ENCODE measurements at places on chromosomes 2 and 18.
A peak's percentile ranks its signal among the peaks of the same experiment; 100 is the strongest.

DNA sequence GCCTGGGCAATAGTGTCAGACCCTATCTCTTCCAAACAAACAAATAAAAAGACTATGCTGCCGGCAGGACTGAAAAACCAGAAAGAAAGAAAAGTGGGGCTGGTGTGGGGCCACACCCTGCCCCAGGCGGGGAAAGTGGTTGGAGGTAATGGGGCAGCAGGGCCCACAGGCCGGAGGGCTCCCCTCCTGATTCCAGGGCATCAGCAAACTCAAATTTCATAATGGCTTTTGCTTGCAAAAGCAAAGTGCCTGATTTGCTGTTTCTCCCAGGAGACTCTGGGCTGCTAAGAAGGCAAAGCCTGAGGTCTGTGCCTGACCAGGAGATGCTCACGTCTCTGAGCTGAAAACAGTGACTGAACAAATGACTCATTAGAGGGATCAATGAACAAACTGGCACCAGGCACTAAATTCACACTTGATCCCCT is 121.9 kb downstream of the HDAC4 start:
- DNase-seq: no peak

DNA sequence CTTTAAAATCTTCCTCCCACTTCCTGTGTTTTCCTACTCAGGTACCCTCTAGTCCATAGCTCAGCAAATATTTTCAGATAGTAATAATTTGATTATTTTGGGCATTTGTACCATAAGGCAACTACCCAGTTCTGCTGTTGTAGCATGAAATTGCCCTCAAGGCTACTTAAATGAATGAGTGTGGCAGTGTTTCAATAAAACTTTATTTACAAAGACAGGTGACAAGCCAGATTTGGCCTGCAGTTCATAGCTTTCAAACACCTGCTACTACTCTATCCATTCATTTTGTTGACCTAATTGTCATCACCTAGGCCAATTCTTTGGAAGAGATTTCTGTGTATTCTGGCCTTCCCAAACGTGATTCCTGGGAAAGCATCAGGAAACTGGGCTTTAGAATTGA is 28.9 kb downstream of the NYAP2 start:
- DNase-seq: no peak

GRCh38 chr2:20050104-20050645 is 1.3 kb downstream of the LAPTM4A start:
- DNase-seq: peak; percentile 32

DNA sequence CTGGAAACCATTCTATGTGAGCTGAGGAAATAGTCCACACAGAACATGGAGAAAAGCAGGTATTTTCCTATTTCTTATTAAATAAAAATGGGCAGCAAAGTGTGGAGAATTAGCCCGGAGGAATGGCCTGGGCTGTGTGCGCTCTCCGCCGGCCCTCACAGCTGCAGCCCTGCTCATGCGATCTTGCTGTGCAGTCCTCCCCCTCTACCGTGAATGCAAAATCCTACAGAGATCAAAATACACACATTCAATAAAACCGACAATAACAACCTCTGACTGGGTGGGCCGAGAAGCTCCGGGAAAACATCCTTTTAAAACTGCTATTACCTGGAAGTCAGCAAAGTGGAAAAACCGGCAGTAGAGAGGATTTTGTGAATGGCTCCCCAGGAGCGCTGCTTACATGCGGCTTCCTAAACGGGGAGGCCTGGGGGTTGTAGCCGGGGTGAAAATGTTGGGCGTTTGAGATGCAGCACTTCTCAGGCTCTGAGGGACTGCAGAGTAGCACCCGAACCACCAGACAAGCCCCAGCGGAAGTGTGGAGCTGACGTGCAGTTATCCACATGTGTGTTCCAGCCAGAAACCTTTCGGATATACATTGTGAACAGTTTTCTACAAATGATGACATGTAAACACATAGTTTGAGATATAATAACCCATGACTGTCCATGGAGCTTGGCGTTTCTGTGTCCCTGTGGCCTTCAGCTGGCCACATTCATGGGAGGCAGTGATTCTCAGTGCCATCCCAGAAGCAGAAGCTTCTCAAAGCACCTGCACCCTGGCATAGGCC is 94.2 kb upstream of the ALKAL2 start:
- DNase-seq: no peak

DNA sequence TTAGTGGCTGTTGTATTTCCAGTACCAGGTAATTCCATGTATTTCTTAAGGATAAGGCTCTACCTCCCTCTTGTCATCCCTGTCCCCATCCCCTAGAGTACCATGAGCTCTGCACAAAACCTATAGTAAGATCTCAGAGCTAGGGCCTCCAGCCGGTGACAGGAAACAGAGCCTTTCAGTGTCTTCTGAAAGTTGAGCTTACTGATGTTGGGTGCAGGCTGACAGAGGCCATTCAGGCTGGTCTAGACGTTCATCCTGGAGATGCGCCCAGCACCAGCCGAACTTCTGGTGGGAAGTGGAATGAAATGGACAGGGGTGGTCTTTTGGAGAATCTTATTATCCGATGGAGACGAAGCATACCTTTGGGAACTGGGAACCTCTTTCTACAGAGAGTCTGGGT is 16.7 kb upstream of the LYPD6B start:
- DNase-seq: no peak

- DNase-seq: no peak
These were observed 483.5 kb upstream of the GCFC2 start for GRCh38 chr2:76194031-76194775.

Measured in midbrain (tissue), 1 donor.